ENCODE measurements at places on chromosomes 4 and X.

DNA sequence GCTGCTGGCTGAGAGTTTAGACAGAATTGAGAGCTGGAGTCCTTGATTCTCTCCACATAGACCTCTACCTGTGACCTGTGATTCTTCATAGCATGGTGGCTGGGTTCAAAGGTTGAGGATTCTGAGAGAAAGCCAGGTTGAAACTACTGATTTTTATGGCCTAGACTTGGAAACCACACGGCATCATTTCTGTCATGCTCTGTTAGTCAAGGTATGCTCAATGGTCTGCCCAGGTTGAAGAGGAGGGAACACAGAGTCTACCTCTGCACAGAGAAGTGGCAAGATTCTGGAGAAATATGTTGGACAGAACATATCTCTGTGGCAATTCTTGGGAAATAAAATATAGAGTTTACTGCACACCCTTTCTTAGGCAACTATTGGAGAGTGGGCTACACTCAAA, 57.2 kb upstream of the CXorf66 start:
- DNase-seq = no peak

DNA sequence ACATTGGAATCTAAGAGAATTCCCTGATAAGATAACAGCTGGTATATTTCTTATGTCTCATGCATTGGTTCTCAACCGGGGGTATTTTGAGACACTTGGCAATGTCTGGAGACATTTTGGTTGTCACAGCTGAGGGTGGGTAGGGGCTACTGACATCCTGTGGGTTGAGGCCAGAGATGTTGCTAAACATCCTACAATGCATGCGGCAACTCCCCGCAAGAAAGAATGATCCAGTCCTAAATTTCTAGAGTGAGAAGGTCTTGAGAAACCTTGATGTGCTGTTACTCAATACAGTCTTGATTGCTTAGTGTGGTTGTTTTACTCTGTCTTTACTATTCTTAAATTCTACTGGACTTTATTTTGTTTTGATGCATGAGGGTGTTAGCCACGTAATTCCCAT, 287.2 kb downstream of the FRMPD4 start:
- DNase-seq = no peak

DNA sequence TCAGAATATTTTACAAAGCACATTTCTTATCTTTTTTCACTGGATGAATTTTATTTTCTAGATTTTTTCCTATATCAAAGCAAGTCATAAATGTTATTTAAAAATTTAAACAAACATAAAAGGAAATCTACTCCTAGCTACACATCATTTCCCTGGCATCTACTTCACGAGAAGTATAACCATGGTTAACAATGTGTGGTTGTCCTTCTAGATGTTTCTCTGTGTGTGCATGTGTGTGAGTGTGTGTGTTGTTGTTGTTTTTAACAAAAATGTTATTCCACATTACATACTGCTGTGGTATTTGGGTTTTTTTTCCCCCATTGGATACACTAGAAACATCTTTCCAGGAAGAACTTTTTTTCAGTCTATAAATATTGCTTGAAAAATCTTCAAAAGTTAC, 103.1 kb downstream of the CHIC2 start:
- no peak for DNase-seq

- DNase-seq = no peak
These were observed 579.4 kb upstream of the ZFP42 start for GRCh38 chr4:187416216-187416615.

DNA sequence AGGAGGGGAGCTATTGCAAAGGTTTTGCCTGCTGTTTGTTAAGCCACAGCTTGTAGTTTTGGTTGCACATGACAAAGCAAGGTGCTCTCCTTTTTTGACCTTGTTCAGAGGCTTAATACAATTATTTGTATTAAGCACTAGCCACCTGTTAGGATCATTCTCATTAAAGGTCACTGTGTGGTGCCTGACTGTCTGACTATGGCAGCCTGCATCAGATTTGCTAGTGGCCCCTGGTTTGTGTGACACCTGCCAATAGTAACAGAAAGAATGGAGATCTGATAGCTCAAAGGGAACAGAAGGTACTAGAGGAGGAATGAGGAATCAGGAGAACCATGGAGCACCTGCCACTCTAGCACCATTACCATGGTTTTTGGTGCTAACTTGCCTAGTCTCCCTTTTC, 102.5 kb downstream of the POLA1 start:
- no peak for DNase-seq

- no peak for DNase-seq
These were observed 738.6 kb downstream of the PCDH7 start for GRCh38 chr4:31458813-31459212.

GRCh38 chr4:163666332-163666873, 171.9 kb downstream of the TMA16 start:
- DNase-seq = no peak

DNA sequence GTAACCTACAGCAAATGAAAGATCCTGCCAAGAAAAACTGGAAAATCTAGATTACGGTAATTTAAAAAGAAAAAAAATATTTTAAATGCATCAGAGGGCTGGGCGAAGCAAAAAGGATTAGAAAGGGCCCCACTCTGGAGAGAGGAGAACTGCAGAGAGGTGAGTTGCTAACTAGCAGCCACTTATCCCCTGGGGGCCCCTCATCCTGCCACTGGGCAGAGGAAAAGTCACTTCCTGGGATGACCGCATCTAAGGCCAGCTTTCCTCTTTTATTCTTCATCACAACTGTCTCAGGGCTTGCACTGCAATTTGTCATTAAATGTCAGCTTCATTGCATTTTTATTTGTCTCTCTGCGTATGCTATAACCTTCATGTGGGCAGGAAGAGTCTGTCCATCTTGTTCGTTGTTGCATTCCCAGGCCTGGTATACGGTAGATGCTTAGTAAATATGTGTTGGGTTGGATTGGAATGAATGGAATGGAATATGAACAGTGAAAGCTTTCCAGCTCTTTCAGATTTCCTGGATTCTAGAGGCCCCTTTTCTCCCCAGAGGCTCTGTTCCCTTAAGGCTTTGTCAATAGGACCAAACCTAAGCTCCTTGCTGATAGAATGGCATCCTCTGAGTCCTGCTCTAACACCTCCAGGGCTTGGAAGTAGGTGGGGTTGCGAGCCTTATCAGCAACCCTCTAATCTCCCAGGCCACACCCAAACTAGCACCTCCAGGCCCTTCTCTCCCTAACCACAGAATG, 58.9 kb downstream of the TLR10 start:
- DNase-seq = no peak

- DNase-seq = no peak
These were observed 63.0 kb upstream of the TMEM150C start for GRCh38 chr4:82624819-82625218.

- DNase-seq = no peak
These were observed 29.6 kb downstream of the SLC16A2 start for GRCh38 chrX:74450803-74451449.

- no peak for DNase-seq
These were observed 38.6 kb downstream of the LNX1 start for GRCh38 chr4:53552711-53553110.

DNA sequence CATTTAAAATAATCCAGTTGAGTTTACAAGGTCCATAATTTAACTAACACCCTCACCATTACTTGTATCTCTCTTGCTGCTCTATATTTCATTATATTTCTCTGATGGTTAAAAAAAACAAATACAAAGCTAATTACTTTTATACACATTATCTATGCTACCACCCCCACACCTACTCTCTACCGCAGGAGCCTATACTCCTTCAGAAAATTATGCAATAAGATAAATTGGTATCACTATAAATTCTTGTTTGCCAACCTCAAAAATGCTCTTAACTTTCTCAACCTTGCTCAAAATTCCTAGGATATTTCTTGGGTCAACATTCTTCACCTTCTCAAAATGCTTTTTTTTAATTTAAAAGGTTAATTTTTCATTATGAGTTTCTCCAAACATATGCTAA, 282.7 kb downstream of the KCTD8 start:
- DNase-seq = no peak

DNA sequence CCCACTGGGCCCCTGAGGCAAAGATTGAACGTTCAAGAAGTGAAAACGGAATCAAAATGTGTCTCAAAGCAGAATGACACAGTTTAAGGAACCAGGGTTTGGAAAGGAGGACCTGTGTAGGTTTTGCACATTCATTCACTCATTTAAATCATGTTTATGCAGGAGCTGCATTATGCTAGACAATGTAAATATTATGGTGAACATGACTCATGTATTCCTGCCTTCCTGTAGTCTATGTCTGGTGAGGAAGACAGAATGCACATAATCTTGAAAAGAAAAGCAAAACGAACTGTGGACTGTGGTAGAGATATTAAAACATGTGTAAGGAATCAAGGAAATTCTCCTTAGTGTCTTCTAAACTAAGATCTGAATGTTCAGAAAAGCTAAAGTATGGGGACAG, 311.8 kb upstream of the SMIM31 start:
- DNase-seq = no peak

- DNase-seq = no peak
These were observed 7.8 kb upstream of the HPSE start for GRCh38 chr4:83342476-83342875.

DNA sequence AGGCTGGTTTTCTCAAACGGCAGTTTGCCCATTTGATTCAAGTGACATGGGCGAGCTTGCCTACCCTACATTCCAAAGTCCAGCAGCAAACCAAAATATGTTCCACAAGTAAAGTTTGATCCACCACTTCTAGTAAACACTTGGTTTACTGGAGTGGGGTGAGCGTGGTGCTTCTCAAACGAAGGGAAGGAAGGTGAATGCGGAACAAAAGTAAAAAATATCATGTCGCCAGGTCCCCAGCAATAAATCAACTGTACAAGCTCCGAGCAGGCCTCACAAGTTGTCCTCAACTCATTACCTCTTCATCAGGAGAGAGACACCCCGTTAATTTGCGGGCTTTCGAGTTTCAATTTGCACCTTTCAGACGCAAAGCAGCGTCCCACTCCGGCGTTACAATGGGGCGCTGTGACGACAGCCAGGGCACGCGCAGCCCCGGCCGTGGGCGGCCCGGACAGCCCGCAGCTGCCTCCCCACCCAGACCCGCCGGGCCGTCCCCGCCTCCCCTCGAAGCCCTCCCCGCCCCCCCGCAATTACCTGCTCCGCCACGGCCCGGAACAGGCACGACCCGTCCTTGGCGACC, 1.0 kb downstream of the OTUD4 start:
- peak; percentile 72 for DNase-seq

DNA sequence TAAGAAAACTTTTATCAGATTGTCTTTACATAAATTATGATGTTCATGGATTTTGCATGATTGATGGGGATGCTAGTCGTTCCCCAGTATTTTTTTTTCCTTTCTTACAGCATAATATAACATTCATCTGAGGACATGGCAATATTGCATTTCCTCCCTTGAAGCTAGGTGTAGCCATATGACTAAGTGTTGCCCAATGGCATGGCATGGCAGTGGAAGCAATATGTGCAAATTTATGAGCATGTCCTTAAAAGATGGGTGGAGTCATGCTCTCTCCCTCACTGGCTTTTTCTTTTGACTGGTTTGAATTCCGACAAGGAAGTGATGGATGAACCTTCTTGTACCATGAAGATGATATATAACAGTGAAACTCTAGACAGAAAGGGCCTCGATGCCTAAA, 96.3 kb downstream of the BANK1 start:
- DNase-seq = no peak

DNA sequence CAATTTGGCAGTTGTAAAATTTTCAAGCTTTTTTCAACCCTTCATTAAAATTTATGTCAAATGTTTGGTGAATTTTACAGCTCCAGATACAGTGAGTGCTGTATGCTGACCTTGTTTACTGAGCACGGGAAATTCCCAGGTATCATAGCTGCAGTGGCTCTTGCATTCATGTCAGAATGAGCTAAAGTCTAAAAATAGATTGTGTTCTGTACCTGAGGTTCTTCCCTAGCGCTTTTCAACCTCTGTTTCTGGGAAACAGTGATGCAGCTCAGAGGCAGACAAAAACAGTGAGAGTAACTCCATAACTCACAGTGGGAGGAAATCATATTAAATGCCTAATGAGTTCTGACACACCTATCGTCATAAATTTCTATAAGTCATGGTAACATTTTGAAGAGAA, 393.8 kb upstream of the GNPDA2 start:
- DNase-seq = no peak

DNA sequence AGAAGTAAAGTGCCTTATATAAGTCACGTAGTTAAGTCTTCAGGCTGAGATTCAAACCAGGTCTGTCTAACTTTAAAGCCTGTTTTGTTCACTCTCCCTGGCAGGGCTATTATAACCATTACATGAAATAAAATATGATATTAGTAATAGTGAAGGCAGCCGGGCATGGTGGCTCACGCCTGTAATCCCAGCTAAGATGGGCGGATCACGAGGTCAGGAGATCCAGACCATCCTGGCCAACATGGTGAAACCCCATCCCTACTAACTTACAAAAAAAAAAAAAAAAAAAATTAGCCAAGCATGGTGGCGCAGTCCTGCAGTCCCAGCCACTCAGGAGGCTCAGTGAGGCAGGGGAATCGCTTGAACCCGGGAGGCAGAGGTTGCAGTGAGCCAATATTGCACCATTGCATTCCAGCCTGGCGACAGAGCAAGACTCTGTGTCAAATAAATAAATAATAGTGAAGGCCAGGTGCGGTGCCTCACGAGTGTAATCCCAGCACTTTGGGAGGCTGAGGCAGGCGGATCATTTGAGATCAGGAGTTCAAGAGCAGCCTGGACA, 22.1 kb upstream of the SOWAHD start:
- DNase-seq = no peak

- DNase-seq = no peak
These were observed 27.5 kb upstream of the PCDH18 start for GRCh38 chr4:137559801-137560200.

- DNase-seq = peak; percentile 42
These were observed 19.7 kb downstream of the MAEA start for GRCh38 chr4:1309261-1310010.

DNA sequence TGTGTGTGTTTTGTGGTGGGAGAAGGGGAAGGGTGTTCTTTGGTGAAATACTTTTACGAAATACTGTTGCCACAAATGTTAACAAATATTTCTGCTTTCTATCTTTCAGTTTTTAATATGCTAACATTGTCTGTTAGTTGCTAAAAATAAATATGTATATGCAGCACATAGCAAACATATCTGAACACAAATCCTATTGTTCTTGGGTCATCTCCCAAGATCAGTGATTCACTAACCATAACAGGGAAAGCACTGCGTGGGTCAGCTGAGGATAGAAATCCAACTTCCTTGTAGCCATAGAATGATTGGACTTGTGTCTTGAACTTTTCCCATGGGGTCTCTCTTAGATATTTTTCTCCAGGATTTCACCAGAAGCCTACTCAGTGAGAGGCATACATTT, 250.3 kb upstream of the FAM47A start:
- DNase-seq = no peak

DNA sequence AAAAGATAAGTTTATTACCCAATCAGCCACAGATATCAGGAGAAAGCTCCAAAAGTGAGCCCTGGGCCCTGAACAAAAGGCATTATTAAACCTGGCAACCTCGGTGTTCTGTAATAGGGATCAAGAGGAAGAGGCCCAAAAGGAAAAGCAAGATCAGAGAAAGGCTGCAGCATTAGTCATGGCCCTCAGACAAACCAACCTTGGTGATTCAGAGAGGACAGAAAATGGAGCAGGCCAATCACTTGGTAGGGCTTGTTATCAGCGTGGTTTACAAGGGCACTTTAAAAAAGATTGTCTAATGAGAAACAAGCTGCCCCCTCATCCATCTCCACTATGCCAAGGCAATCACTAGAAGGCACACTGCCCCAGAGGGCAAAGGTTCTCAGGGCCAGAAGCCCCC, 75.7 kb downstream of the AGTR2 start:
- no peak for DNase-seq

- no peak for DNase-seq
These were observed at the start of gene TACR3 for GRCh38 chr4:103719830-103720207. Gene TACR3, minus strand, starts transcription at chr4:103719985. Its CDS starts 310 bp downstream, at chr4:103719675.

- no peak for DNase-seq
These were observed 41.9 kb downstream of the HELQ start for GRCh38 chr4:83413676-83414075.

GRCh38 chr4:15665753-15666365, 10.7 kb upstream of the FBXL5 start:
- no peak for DNase-seq

Data from stimulated activated CD4-positive, alpha-beta T cell treated with anti-CD3 and anti-CD28 coated beads, Interleukin-15, amount 100 ng/mL, for 48 hours (primary cell).